Forelimb muscle (tissue), 1 donor: ENCODE measurements at places on chromosomes 2 and 18. TPM values are rescaled to one million over a fixed set of nuclear protein-coding genes. Genes with fewer than 3 reads are reported as not detected.

GRCh38 chr18:9400197-9400596 is 65.6 kb downstream of the TWSG1 start:
- no peak for DNase-seq

GRCh38 chr18:70558371-70558770 is 269.5 kb downstream of the SOCS6 start:
- no peak for DNase-seq

DNA sequence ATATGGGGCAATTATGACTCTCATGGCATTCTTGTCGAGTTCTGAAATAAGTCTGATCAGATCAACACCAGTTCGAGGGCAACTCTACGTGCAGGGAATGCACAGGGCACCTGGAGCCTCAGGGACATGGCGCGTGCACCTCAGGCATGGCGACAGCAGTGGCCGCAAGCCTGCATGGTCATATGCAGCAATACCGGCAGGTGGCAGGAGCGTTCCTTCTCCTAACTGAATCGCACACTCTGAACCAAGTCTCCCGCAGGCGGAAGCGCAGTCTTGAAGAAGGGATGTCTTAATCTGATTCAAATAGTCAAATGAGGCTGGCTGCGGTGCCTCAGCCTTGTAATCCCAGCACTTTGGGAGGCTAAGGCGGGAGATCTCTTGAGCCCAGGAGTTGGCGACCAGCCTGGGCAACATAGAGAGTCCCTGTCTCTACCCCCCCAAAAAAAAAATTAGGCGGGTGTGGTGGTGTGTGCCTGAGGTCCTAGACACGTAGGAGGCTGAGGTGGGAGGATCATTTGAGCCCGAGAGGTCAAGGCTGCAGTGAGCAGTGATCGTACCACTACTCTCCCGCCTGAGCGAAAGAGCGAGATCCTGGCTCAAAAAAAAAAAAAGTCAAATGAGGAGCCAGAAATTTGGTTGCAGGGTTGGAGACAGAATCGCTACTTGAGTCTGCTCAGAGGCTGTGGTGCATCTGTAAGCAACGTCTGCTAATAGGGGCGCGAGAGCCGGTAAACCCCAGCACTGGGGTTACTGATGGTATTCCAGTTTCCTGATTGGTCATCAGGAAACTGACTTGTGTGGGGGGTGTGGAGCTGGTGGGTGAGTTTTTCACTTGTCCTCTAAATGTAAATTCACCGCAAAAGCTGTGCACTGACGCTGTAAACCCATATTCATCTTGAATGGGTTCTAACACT is 28.8 kb downstream of the FHL2 start:
- DNase-seq, result peak; percentile 68

- no peak for DNase-seq
These were observed 1.8 kb upstream of the ALPP start for GRCh38 chr2:232376713-232377112.

- DNase-seq, result no peak
These were observed 94.4 kb upstream of the MSH6 start for GRCh38 chr2:47688561-47688960.

- DNase-seq, result no peak
These were observed 9.0 kb upstream of the STRN start for GRCh38 chr2:36975306-36975705.

The CHPF gene
- 50.8 TPM for polyA plus RNA-seq

The TMEM247 gene
- polyA plus RNA-seq, result not detected
